ENCODE measurements at places on chromosomes 13 and 19. TPM values are rescaled to one million over a fixed set of nuclear protein-coding genes. Genes with fewer than 3 reads are reported as not detected.

GRCh38 chr13:48655291-48655690 lies 1.6 kb downstream of the CYSLTR2 start:
- no peak for DNase-seq

GRCh38 chr13:108342369-108343289 lies 73.1 kb downstream of the TNFSF13B start:
- peak; percentile 5 for DNase-seq

GRCh38 chr19:38616265-38616664 lies 1.5 kb downstream of the MAP4K1 start:
- DNase-seq: no peak

Gene CCDC70
- not detected for total RNA-seq

Gene ZNF253
- total RNA-seq: 47.6 TPM

- no peak for DNase-seq
These were observed 71.2 kb downstream of the PCDH9 start for GRCh38 chr13:67158903-67159302.

Gene CEACAM7
- total RNA-seq: 0.36 TPM

Gene PPM1N
- total RNA-seq: not detected

GRCh38 chr19:49585023-49585422 lies 3.9 kb downstream of the PRRG2 start:
- DNase-seq: no peak

Measured in cerebellum (tissue), 4 donors.